Activated CD4-positive, alpha-beta T cell treated with anti-CD3 and anti-CD28 coated beads, Interleukin-2, amount 10 ng/mL, durations not matched to agents 7 days and 5 days (primary cell): ENCODE measurements at places on chromosomes 2 and 18. TPM values are rescaled to one million over a fixed set of nuclear protein-coding genes. Genes with fewer than 3 reads are reported as not detected.

- H3K4me3 ChIP-seq, result no peak overlapping the region
- H3K4me1 ChIP-seq, result peaks cover 3% of the 10 kb centered on the region
- peaks cover 31% of the 10 kb centered on the region for H3K27me3 ChIP-seq
- H3K36me3 ChIP-seq, result no peaks in the 10 kb centered on the region
These were observed 10.9 kb upstream of the FHL2 start for GRCh38 chr2:105409717-105410116.

GRCh38 chr18:42437646-42438045, 482.6 kb downstream of the PIK3C3 start:
- no peak for DNase-seq
- no peaks in the 10 kb centered on the region for H3K36me3 ChIP-seq
- H3K4me3 ChIP-seq, result no peak overlapping the region
- no peaks in the 10 kb centered on the region for H3K27me3 ChIP-seq
- H3K4me1 ChIP-seq, result no peaks in the 10 kb centered on the region

GRCh38 chr18:37122877-37123276, 293.9 kb downstream of the KIAA1328 start:
- no peaks in the 10 kb centered on the region for H3K4me1 ChIP-seq
- H3K4me3 ChIP-seq, result no peak overlapping the region

GRCh38 chr2:208627110-208627884, 220.7 kb downstream of the PTH2R start:
- H3K27me3 ChIP-seq, result no peaks in the 10 kb centered on the region
- no peak for DNase-seq
- no peaks in the 10 kb centered on the region for H3K36me3 ChIP-seq
- H3K27ac ChIP-seq, result no peak overlapping the region
- H3K4me3 ChIP-seq, result no peak overlapping the region

DNA sequence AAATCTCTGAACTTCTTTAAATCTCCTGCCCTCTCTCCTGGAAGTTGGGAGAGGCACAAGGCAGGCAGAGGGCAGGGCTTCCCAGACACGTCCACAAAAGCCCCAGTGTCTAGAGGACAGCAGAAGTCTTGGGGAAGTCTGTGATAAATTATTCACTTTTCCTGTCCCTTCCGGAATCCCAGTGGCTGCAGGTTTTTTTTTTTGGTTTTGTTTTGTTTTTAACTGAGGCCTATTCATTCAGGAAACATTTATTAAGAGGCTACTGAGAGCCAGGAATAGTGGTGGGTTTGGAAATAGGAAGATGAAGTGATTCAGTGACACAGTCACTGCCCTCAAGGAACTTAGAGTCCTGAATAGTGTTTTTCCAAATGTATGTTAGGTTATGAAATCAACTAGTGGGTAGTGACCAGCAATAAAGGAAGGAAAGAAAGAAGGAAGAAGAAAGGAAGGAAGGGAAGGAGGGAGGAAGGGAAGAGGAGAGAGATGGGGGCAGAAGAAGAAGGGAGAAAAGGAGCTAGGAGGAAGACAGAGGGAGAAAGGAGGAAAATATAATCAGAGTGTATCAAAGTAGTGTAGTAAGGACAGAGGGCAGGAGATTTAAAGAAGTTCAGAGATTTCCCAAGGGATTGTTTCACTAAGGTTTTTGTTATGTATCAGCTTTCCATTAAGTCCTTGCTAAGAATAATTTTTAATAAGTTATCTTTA, 98.9 kb upstream of the ZFP36L2 start:
- no peak for DNase-seq

- H3K4me1 ChIP-seq, result no peaks in the 10 kb centered on the region
- H3K27me3 ChIP-seq, result peaks cover 10% of the 10 kb centered on the region
- H3K36me3 ChIP-seq, result no peaks in the 10 kb centered on the region
- H3K4me3 ChIP-seq, result no peak overlapping the region
These were observed 92.6 kb upstream of the GALNT5 start for GRCh38 chr2:157164891-157165290.

- H3K4me3 ChIP-seq, result no peak overlapping the region
- H3K4me1 ChIP-seq, result no peaks in the 10 kb centered on the region
- no peak overlapping the region for H3K27ac ChIP-seq
- H3K27me3 ChIP-seq, result peaks cover 13% of the 10 kb centered on the region
- no peak for DNase-seq
These were observed 13.6 kb downstream of the DHRS9 start for GRCh38 chr2:169082995-169083394.

DNA sequence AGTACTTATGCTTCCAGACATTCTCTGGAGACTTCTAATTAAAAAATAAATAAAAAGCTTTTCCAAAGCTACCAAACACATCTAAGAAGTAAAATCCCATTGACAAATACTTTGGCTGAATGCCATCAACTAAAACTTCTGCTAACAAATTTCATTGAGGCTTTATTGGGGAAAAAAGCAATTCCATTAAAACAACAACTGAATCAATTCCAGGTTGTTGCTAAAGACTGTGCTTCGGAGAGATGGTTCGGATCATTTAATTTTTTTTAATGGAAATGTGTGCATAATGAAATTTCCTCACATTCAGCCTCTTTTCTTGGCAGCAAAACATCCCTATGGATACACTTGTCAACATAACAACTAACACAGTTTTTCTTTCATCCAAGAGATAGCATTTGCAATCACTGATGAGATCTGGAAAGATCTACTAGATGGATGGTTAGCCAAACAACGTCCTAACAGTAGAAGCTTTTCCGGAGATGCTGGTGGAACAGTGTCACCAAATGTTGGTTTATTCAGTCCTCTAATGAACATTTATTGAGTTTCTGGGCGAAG, 446.1 kb upstream of the FAM98A start:
- no peak overlapping the region for H3K27ac ChIP-seq
- H3K27me3 ChIP-seq, result no peaks in the 10 kb centered on the region
- no peak overlapping the region for H3K4me3 ChIP-seq
- H3K36me3 ChIP-seq, result no peaks in the 10 kb centered on the region
- no peak for DNase-seq

- no peak overlapping the region for H3K4me3 ChIP-seq
- no peak for DNase-seq
- no peaks in the 10 kb centered on the region for H3K36me3 ChIP-seq
- H3K27ac ChIP-seq, result no peak overlapping the region
These were observed 26.6 kb downstream of the MYL1 start for GRCh38 chr2:210288408-210288807.

Gene CFAP53
- 0.50 TPM for total RNA-seq
